ENCODE measurements at places on chromosomes 7 and 10.

- peak; percentile 63 for DNase-seq
Observed at GRCh38 chr10:101095550-101096213, 33.9 kb downstream of the KAZALD1 start.

GRCh38 chr7:113339661-113340060 lies 221.3 kb upstream of the SMIM30 start:
- DNase-seq: no peak

DNA sequence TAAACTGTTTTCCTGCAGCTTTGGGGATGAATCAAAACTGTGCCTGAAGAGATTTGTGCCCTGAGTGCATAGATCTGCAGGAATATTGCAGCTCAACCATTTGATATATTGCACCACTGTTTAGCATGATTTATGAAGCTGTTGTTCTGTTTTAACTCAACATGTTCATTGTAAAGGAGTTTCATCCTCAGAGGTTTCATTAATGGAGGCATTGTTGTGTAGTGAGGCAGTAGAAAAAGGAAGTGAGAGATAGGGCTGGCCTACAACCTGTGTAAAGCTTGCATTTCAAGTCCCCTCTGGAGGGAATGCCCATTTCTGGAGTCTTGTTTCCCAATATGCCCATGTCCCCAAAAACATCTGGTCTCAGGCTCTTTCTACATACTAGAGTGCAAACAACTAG lies 67.5 kb downstream of the DNAJC12 start:
- no peak for DNase-seq

DNA sequence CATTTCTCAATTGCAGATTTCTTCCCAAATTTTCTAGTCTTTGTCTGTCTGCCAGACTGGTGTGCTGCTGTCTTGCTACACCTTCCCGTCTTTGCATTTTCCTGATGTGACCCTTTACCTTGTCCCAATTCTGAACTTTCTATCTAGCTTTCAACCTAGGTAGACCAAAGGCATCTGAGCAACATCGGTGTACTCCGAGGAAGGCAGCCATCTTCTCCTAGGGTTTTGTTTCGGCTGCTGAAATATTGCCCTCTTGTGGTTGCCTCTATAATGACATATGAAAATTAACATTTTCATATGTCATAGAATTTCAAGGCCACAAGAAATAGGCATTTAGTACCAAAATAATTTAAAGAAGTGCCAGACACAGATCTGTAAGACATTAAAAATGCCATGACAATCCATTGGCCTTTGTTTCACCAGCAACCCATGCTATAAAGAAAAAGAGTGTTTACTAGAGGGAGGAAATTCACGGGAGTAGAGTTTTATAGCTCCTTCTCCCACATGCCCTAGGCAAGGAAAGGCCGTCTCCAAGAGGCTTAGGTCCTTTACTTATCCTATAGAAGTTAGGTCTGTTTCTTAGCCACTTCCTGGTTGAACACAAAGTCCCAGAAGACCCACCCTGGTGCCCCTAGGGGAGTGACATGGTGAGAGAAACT lies 23.4 kb downstream of the OR9A2 start:
- DNase-seq: no peak

GRCh38 chr10:33243703-33244102 lies 90.8 kb downstream of the NRP1 start:
- DNase-seq: no peak

DNA sequence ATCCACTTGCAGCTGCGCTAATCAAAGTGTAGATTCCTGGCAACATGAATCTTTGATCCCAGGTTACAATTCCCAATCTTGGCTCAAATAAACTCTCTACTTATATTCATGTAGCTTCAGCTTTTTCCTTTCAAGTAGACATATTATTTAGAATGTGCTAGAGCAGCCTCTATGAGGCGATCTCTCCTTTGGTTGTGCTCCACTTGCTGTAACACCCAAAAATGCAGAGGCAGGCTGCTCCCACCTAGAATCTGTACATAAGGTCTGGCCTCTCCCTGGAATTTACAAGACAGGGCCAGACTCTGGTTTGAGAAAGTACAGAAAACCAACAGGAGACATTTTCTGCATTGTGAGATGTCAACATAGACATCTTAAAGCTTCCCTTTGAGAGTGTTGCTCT lies 23.1 kb downstream of the ZNF107 start:
- no peak for DNase-seq

- peak; percentile 29 for DNase-seq
Observed at GRCh38 chr10:78255796-78256638, 222.4 kb downstream of the RPS24 start.

- no peak for DNase-seq
Observed at GRCh38 chr10:34008656-34009055, 674.2 kb upstream of the NRP1 start.

DNA sequence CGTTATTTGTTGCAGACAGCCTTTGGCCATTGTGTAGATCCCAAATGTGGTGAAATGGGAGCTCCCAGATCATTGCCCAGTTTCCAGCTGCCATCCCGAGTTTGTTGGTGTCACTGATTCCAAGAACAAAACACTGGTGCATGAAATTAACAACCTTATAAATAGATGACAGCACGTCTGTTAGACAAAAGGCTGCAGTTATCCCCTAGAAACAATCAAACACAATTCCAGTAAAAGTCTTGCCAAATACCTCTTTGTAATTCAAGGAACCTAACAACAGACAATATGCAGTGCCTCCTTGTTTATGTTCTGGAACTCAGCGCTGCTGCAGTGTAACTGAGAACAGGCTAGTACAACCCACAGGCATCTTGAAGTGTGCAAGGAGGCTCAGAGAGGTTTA lies 404.5 kb downstream of the PAXIP1 start:
- no peak for DNase-seq

GRCh38 chr7:16881844-16882243 lies at the start of gene AGR3:
TSS of gene AGR3 (minus strand) at chr7:16881983. CDS start at chr7:16878618, 3,365 bp downstream.
- no peak for DNase-seq

DNA sequence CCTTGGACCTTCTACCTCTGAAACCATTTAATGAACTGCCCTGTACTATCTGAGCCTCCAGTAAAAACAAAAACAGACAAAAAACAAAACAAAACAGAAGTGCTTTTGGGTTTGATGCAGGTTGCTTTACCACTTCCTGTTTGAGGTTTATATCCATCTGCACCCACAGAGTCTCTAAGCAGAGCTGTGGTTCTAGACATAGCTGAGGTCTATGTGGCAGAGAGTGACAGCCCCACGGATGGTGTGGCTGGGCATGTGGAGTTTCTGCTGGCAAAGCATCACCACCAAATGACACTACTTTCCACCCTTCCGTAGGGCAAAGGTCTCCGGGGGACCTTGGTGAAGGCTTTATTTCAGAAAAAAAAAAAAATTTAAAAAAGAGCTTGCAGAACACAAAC lies 754.2 kb downstream of the GRID1 start:
- no peak for DNase-seq

DNA sequence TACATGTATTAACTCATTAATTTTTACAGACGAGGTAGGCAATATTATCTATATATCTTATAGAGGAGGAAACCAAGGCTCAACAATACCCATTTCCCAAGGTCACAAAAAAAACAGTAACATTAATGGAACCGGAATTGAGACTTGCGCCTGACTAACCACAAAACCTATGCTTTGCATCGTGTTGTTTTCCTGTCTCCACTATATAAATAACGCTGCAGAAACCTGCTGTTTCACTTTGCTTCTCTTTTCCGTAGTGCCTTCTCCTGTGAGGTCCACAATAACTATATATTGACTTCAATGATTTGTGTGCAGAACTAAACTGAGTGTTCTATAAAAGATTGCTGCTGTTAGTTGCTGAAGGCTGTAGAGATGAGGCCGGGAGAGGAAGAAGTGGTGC lies 97.7 kb upstream of the RPA3 start:
- DNase-seq: no peak

- no peak for DNase-seq
Observed at GRCh38 chr10:21524526-21525366, 736 bp downstream of the SKIDA1 start.

Data from omental fat pad (tissue), 4 donors.